Sigmoid colon (tissue), 7 donors: ENCODE measurements at places on chromosomes 4 and X. TPM values are rescaled to one million over a fixed set of nuclear protein-coding genes. Genes with fewer than 3 reads are reported as not detected.

The MAGEA11 gene
- not detected for total RNA-seq

The LRP2BP gene
- 2.5 TPM for total RNA-seq

The CLNK gene
- total RNA-seq = not detected

The RBM47 gene
- total RNA-seq = 18.7 TPM

The SOX3 gene
- total RNA-seq = not detected

The ARSJ gene
- 8.8 TPM for total RNA-seq

DNA sequence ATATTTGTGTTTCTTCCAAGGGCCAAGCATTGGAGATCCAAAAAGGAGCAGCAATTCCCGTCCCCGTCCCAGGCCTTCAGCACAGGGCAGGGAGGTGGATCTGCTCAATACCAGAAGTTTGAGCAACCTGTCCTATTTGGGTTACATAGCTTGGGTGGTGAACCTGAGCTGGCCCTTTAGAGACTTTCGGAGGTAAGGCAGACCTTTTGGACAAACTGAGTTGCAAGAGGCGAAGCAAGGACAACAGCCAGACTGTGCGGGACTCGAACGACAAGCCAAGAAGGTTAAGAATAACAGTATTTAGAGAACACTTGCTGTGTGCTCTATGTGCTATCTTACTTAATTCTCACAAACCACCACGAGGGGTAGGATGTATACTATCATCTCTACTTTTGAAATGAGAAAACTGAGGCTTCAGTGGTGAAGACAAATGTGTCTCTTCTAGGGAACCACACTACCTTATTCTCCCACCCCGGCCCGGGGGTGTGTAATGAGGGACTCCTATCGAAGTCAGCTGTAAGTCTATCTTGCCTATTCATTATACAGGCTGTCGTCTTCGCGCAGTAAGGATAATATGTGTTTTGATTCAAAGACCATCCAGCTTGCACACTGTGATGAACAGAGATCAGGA, 1.3 kb downstream of the NOP14 start:
- H3K27ac ChIP-seq = peak overlapping the region; percentile 89
- peaks cover 29% of the 10 kb centered on the region for H3K4me1 ChIP-seq
- H3K36me3 ChIP-seq = no peaks in the 10 kb centered on the region
- peak overlapping the region; percentile 93 for H3K4me3 ChIP-seq

DNA sequence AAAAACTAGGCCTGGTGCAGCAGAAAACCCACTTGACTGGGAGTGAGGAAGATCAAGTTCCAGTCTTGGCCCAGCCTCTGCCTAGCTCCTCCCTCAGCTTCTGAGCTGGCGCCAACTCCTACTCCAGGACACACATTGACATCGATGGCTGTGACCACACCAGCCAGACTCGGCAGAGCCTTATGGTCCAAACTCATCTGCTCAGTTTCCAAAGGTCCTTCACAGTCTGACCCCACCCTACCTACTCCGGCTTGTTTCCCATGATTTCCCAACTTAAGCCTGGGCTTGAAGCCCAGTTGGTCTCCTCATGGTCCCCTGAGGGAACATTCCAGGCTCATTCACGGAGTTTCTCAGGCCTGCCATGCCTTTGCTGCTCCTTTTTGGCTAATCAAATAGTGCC, 10.1 kb downstream of the ELF4 start:
- no peak overlapping the region for H3K4me3 ChIP-seq
- H3K4me1 ChIP-seq = no peaks in the 10 kb centered on the region
- no peaks in the 10 kb centered on the region for H3K27me3 ChIP-seq
- H3K36me3 ChIP-seq = no peaks in the 10 kb centered on the region
- no peak overlapping the region for H3K27ac ChIP-seq

- H3K36me3 ChIP-seq = no peaks in the 10 kb centered on the region
- H3K4me1 ChIP-seq = no peaks in the 10 kb centered on the region
- no peak for DNase-seq
Observed at GRCh38 chr4:160848489-160848888, 1315.3 kb downstream of the FSTL5 start.

DNA sequence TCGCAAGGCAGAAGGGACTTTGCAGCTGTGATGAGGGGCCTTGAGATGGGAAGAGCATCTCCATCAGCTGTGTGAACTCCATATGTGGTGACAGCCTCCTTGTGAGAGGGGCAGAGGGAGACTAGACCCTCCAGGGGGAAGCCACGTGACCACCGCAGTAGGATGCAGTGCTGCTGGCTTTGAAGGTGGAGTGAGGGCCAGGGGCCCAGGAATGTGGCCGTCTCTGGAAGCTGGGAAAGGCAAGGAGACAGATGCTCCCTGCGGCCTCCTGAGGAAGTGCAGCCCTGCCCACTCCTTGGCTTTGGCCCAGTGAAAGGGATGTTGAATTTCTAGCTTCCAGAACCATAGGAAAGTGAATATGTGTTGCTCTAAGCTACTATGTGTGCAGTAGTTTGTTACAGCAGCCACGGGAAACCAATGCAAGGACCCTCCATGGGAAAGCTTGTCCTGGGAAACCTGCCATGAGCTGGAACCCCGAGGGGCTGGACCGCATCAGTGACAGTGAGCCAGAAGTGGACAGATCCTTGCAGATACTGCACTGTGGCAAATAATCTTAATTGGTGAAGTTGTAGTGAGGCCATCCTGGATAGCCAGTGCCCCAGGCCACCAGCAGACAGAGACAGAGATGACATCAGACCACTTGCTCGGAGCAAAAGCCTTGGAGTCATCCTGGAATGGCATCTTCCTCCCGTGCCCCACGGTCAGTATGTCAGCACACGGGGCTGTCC, 35.4 kb upstream of the SORCS2 start:
- H3K27ac ChIP-seq = peak overlapping the region; percentile 55
- peaks cover 14% of the 10 kb centered on the region for H3K4me1 ChIP-seq
- no peaks in the 10 kb centered on the region for H3K27me3 ChIP-seq
- DNase-seq = peak; percentile 67
- no peak overlapping the region for H3K4me3 ChIP-seq

DNA sequence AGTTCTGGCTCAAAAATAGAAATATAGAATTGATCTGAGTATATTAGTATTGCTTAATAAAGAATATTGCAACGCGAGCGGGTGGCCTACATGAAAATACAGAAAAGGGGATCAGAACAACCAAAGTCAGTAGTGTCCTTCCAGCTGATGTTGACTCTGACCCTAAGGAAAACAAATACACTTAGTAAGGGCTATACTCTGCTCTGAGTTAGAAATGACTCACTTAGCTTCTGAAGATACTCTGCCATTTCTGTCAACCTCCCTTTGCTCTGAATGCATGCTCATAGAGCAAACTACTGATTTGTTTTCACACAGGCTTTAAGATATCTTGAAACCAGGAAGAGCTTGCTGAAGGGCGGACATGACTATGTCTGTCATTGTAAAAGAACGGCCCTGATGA, 22.6 kb upstream of the NMU start:
- no peak overlapping the region for H3K4me3 ChIP-seq
- no peak for DNase-seq
- no peaks in the 10 kb centered on the region for H3K4me1 ChIP-seq
- H3K27ac ChIP-seq = no peak overlapping the region

- no peak for DNase-seq
- H3K27me3 ChIP-seq = no peaks in the 10 kb centered on the region
- no peak overlapping the region for H3K4me3 ChIP-seq
- no peaks in the 10 kb centered on the region for H3K36me3 ChIP-seq
- no peak overlapping the region for H3K27ac ChIP-seq
Observed at GRCh38 chr4:106595906-106596305, 227.3 kb upstream of the GIMD1 start.

DNA sequence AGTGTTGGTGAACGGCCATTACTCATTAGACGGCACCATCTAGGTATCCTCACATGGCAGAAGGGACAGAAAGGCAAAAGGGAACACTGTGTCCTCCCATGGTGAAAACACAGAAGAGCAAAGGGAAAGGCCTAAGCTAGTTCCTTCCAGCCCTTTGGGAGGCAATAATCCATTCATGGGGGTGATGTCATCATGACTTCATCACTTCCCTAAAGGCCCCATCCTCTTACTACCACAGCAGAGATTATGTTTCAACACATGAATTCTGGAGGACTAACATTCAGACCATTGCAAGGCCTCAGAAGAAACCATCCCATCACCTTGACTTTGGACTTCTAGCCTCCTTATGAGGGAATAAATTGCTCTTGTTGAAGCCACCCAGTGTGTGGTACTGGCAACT, 238.2 kb downstream of the MGST2 start:
- no peak overlapping the region for H3K4me3 ChIP-seq
- H3K27ac ChIP-seq = no peak overlapping the region
- no peaks in the 10 kb centered on the region for H3K27me3 ChIP-seq
- no peak for DNase-seq
- peaks cover 6% of the 10 kb centered on the region for H3K4me1 ChIP-seq

- H3K27me3 ChIP-seq = no peaks in the 10 kb centered on the region
- H3K4me3 ChIP-seq = no peak overlapping the region
- no peak for DNase-seq
- no peaks in the 10 kb centered on the region for H3K36me3 ChIP-seq
- H3K4me1 ChIP-seq = peaks cover 9% of the 10 kb centered on the region
Observed at GRCh38 chr4:185914583-185915199, 102.7 kb upstream of the SORBS2 start.

GRCh38 chrX:50814701-50815100, 707 bp upstream of the SHROOM4 start:
- no peaks in the 10 kb centered on the region for H3K27me3 ChIP-seq
- peak overlapping the region; percentile 66 for H3K27ac ChIP-seq
- H3K36me3 ChIP-seq = no peaks in the 10 kb centered on the region

- H3K27me3 ChIP-seq = no peaks in the 10 kb centered on the region
- H3K4me1 ChIP-seq = peaks cover 47% of the 10 kb centered on the region
- peak overlapping the region; percentile 98 for H3K27ac ChIP-seq
Observed at GRCh38 chr4:57110640-57111511, 691 bp upstream of the IGFBP7 start.

GRCh38 chrX:46837558-46838485, 979 bp downstream of the RP2 start:
- no peak for DNase-seq
- peaks cover 4% of the 10 kb centered on the region for H3K4me1 ChIP-seq

GRCh38 chr4:46387956-46388355, 2.0 kb downstream of the GABRA2 start:
- H3K27ac ChIP-seq = no peak overlapping the region
- DNase-seq = no peak
- no peaks in the 10 kb centered on the region for H3K36me3 ChIP-seq
- peaks cover 9% of the 10 kb centered on the region for H3K27me3 ChIP-seq
